ENCODE measurements at places on chromosomes 4 and X. TPM values are rescaled to one million over a fixed set of nuclear protein-coding genes. Genes with fewer than 3 reads are reported as not detected.

CDKL2 gene
- 20.9 TPM for total RNA-seq

DIAPH2 gene
- total RNA-seq = 34.2 TPM

PPP2R2C gene
- not detected for total RNA-seq

CXCL8 gene
- 6.2 TPM for total RNA-seq

LINC00632 gene
- total RNA-seq = 173 TPM

LONRF3 gene
- 27.6 TPM for total RNA-seq

ACE2 gene
- 2.6 TPM for total RNA-seq

MAGEA1 gene
- total RNA-seq = not detected

SLC7A11 gene
- total RNA-seq = 3.2 TPM

LPAR4 gene
- total RNA-seq = 0.18 TPM

MYOZ2 gene
- not detected for total RNA-seq

SH3RF1 gene
- total RNA-seq = 34.2 TPM

RTL3 gene
- not detected for total RNA-seq

F8A1 gene
- total RNA-seq = 39.6 TPM

ANOS1 gene
- total RNA-seq = 46.2 TPM

Data from lower lobe of right lung (tissue), 2 donors.